Naive thymus-derived CD8-positive, alpha-beta T cell (primary cell): ENCODE measurements at places on chromosomes 11 and 22.

DNA sequence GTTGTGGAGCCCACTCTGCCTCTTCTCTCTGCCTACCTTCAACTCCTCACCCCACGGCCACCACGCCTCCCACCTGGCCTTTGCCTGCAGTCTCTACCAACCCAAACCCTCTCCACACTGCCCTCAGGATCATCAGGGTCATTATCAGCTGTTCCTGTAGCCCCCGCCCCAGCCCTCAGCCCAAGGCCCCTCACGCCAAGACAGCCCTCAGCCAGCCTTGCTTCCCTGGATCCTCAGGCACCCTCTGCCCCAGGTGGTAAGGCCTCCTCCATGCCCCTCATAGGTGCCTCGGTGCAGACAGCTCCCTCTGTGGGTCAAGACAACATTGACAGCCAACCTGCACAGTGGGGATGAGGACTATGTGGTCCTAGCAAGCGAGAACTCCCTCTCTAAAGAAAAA is 1.7 kb downstream of the SBF1 start:
- DNase-seq: peak; percentile 61

GRCh38 chr11:105609341-105609781 is 512 bp upstream of the GRIA4 start:
- DNase-seq: no peak

DNA sequence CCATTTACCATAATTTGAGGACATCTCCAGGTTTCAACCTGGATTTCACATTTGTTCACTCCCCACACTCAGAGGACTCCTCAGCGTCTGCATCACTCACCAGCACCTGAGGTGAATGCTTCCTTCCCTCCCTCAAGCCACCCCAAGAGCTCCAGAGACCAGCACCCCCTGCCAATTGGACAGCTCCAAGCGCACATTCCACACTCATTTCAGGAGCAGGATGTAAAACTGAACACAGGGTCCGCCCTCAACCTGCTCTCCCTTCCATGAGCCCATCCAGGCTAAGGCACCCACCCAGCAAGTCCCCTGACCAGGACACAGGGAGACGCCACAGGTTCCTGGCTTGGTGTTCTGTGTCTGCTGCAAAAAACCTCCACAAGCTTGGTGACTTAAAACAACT is 3.9 kb downstream of the SCGB1D1 start:
- no peak for DNase-seq

- DNase-seq: no peak
Measured at GRCh38 chr11:126857860-126858808, 142.4 kb downstream of the KIRREL3 start.

GRCh38 chr22:24153353-24153752 is 27.9 kb upstream of the SUSD2 start:
- peak; percentile 67 for DNase-seq

DNA sequence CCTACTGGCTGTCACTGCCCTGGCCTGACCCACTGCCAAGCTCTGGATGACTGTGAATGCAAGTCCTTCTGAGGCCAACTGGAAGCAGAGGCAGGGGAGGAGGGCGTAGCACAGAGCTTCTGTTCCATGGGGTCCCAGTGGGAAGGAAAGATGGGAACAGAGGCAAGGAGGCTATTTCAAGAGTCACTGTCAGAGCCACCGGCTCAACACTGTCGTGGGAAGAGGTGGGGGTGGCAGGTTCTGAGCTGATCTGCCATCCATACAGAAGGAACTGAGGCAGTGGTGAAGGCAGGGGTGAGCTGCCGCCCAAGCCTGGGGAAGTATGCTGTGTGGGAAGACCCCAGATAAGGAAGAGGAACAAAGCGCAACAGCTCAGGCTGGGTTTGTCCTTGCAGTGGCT is 54.7 kb downstream of the SGSM3 start:
- DNase-seq: no peak

GRCh38 chr22:24376586-24376985 is 50.8 kb upstream of the ADORA2A start:
- no peak for DNase-seq

- DNase-seq: no peak
Measured at GRCh38 chr22:47802421-47802820, 1040.0 kb downstream of the TBC1D22A start.

GRCh38 chr11:68317147-68317785 is 4.9 kb downstream of the LRP5 start:
- DNase-seq: no peak

- DNase-seq: no peak
Measured at GRCh38 chr22:24510637-24511625, 15.8 kb downstream of the UPB1 start.
